ENCODE measurements at places on chromosomes 16 and 17.

DNA sequence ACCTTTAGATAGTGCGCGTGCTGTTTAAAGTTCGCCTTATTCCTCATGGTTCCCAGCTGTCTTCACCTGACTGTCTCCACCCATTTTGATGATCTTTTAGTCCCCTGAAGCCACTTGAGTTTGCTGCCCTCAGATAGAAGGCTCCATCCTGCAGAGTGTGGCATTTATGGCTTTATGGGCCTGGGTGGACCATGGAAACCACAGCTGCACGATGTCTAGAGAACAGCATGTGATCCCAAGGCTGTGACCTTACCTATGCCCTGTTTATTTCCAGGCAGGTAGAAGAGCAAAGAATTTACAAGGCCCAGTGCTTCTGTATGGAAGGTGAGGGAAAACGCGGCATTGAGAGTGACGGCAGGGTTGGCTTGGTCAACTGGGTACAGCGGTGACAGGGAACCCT is 356.9 kb downstream of the SLC39A11 start:
- DNase-seq = no peak

DNA sequence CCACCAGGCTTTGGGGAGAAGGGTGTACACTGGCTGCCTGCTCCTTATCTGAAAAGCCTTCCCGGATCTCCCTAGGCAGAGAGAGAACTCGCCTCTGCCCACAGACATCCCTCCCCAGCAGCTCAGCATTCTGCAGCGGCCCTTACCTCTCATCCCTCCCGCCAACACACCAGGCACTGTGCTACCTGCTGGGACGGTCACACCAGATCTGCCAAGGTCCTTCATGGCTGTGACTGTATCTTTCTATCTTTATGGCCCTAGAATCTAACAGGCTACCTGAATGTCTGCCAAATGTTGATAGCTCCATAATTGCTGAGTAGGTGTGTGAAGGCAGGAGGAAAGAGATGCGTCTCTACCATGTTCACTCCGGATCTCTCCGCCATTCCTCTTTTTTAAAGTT is 7.9 kb downstream of the TSNAXIP1 start:
- DNase-seq = no peak

- DNase-seq = no peak
These were observed 35.5 kb downstream of the CLUAP1 start for GRCh38 chr16:3536271-3536731.

DNA sequence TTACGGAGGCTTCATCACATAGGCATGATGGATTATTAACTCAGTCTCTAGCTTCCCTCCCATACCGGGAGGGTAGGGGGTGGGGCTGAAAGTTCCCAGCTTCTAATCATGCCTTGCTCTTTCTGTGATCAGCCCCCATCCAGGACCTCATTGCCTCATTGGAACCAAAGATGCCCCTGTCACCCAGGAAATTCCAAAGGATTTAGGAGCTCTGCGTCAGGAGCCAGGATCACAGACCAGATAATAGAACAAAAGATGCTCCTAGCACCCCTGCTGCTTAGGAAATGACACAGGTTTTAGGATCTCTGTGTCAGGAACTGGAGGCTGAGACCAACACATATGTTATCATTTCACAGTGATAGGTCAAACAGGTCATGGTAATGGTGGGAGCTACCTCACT is 9.7 kb downstream of the USB1 start:
- DNase-seq = no peak

DNA sequence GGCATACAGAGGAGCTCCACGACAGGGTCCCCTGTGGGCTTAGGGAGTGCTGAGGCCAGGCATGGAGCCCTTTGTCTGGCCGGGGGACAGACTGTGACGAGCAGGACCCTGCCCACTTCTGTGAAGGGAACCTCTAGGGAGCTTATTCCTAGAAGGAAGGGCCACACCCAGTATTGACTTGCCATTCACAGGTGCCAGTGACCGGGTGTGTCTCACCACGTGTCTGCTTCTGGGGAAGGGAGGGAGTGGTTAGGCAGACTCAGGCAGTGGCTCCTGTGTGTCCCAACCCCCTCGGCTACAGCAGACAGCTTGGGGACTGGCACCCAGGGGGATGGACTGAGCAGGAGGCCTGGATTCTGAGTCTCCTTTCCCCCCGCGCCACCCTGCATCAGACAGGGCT is 57.2 kb downstream of the SOCS1 start:
- DNase-seq = no peak

DNA sequence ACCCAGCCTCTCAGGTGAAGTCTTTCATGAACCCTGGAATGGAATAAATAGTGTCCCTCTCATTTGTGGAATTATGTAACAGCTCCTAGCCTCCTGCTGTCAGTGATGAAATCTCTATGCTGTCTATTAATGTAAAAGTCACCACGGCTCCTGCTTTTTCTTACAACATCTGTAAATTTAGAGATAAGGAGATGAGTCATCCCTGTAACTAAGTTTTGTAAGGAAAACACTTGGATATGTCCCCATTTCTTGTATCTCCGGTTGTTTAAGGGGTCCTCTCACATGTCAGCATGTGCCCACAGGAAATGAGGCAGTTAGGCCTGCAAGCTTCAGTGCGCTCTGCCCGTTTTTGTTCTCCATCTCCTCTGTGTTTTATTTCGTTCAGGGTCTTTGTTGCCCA is 2.8 kb upstream of the NAT9 start:
- no peak for DNase-seq

DNA sequence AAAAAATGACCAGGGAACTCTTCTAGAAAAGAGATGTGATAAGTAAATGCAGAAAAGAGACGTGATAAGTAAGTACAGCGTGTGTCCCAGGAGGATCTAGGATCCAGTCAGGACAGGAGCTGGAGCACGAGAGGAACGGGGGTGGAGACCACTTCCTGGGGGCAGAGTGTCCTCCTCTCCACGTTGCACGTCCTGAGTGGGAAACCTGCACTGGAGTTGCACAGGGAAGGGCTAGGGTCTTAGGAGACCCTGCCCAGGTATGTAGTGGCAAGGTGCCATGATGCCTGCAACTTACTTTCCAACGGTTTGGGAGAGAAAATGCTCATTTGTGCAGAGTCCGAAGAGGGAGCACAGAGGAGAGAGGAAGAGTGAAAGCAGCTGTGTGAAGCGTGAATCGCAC is 55.8 kb downstream of the RNF213 start:
- DNase-seq = no peak

DNA sequence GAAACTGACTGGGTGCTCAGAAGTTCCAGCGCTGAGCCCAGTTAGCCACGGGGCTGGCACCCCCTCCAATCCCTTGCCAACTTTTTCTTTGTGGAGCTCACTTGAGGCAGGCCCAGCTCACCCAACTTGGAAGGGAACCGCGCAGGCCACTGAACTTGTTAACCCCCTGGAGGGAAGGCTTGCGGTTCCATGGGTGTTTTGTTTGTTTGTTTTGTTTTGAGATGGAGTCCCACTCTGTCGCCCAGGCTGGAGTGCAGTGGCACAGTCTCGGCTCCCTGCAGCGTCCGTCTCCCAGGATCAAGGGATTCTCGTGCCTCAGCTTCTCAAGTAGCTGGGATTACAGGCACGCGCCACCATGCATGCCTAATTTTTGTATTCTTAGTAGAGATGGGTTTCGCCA is 34.1 kb upstream of the NDRG4 start:
- no peak for DNase-seq

DNA sequence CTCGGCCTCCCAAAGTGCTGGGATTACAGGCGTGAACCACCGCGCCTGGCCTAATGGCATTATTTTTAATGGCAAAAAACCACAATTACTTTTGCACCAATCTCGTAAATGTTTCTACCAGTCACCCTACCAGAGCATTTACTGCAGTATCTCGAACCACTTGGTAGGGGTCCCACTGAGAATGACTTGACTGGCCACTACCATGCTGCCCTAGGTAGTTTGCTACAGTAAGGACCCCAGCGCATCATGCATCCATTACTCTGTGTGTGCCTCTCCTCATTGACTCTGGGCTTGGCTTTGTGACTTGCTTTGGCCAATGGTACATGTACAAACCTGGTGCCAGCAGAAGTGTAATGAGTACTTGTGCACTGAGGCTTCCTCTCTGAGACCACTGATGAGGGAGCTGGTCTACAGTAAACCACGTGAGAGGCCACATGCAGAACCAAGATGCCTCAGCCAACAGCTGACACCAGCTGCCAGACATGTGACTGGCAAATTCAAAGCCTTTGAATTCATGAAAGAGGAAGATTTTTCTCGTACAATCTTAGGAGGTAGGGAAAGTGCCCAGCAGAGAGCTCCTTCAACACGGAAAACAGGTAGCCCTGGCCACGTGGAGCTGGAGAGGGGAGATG is 421.7 kb upstream of the C16orf82 start:
- DNase-seq = no peak

DNA sequence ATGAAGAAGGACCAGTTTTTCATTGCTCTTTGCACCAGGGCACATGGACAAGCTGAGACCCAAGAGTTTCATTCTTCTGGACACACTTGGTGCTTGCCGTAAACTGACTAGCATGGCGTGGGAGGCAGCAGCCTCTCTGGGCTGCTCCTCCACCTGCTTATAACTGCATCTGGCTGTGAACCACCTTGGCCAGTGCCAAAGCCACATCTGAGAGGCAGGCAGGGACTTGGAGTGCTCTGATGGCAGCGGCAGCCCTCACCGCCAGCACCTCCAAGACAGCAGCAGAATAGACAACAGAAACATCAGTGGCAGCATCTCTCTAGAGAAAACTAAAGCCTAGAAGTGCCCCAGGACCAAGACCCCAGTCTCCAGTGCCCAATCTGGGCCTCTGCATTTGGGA is 4.7 kb downstream of the KRT37 start:
- DNase-seq = no peak

DNA sequence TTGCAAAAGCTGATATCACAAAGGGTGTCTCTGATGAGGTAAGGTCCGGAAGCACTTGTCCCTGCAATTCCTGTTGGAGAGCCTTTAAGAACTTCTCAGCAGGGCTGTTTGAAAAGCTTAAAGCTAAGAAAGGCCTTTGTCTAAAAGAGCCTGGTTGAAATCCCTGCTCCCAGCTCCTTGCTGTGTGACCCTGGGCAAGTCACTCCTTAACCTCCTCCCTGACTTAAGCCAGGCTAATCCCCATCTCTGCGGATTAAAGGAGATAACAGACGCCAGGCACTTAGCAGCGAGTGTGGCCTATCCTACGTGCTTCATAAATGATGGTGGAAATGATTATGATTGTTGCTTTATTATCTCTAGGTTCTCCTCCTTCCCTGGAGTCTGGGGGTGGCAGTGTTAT is 368.0 kb upstream of the RBFOX1 start:
- DNase-seq = no peak

- DNase-seq = no peak
These were observed 19.2 kb downstream of the CCDC40 start for GRCh38 chr17:80055597-80055996.

- no peak for DNase-seq
These were observed 917 bp upstream of the TBX2 start for GRCh38 chr17:61398721-61399130.

DNA sequence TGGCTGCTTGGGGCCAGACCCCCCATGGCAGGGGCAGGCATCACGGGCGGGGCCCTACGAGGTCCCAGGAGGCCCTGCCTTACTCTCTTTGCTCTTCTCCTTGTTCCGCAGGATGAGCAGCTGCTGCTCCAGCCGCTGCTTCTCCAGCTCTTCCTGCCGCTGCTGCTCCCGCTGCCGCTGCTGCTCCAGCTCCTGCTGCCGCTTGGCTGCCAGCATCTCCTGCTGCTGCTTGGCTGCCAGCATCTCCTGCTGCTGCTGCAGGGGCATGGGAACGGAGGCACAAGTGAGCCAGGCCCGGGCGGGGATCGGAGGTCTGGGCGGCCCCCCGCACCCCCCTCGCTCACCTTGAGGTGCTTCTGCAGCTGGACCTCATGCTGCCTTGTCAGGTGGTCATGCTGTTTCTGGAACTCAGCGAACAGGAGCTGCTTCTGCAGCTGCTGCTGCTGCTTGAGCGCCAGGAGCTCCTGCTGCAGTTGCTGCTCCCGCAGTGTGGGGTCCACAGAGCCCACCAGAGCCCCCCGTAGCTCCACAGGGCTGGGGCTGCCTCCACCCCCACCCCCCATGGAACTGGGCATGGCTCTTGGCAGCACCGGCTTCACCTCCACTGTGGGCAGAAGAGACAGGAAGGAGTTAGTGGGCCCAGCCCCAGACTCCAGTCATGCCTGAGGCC is 22.8 kb downstream of the G6PC3 start:
- no peak for DNase-seq

GRCh38 chr16:58516768-58517107 is 1.4 kb downstream of the SETD6 start:
- no peak for DNase-seq

DNA sequence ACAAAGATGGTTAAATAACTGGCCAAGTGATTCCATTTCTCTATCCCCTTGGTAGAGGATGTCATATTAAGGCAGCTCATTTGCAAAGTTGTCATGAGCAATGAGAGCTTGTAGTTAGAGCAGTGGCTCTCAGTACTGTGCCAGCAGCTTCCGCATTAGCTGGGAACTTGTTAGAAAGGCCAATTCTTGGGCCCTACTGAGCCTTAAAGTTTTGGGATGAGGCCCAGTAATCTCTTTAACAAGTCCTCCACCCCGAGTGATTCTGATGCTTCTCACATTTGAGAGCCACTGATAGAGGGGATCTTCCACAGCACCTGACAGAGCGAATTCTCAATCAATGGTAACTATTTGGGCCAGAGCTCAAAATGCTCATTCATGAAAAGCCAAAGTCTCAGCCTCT is 20.2 kb upstream of the CCL1 start:
- no peak for DNase-seq

GRCh38 chr17:75366432-75366831 is 39.0 kb downstream of the GRB2 start:
- DNase-seq = no peak

- peak; percentile 36 for DNase-seq
These were observed 667 bp downstream of the OGFOD1 start for GRCh38 chr16:56451753-56452689.

GRCh38 chr16:13994239-13995106 is 74.5 kb downstream of the ERCC4 start:
- DNase-seq = no peak

DNA sequence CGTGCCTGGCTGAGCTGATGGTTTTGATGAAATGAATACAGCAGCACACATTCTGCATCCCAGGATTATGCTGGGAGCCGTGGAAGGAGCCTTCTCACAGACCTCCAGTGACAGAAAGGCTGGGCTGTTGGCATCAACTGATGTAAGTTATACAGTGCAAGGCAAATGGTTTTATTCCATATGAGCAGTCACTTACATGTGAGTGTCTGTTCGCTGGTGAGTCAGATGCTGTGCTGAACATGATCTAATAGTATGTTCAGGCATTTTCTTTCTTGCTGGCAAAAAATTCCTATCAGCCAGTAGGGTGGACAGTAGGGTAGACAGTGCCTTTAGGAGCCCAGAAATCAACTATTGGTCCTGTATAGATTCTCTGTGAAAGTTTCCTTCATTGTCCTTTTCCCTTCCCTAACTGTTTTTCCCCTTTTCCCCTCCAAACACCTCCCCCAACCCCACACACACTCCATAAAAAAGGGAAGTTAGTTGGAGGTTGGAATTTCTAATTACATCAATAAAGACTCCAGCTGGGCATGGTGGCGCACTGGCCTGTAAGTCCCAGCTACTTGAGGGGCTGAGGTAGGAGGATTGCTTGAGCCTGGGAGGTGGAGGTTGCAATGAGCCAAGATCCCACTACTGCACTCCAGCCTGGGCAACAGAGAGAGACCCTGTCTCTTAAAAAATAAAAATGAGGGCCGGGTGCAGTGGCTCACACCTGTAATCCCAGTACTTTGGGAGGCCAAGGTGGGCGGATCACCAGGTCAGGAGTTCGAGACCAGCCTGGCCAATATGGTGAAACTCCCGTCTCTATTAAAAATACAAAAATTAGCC is 36.2 kb downstream of the LDHD start:
- no peak for DNase-seq

GRCh38 chr17:62737513-62737912 is 70.6 kb downstream of the MARCHF10 start:
- DNase-seq = no peak

GRCh38 chr17:83119987-83120864 is 40.8 kb downstream of the METRNL start:
- DNase-seq = no peak

Data from dermis microvascular lymphatic vessel endothelial cell (primary cell).